ENCODE measurements at places on chromosomes 6 and 20.

- DNase-seq, result no peak
These were observed 91.2 kb downstream of the DLL1 start for GRCh38 chr6:170199716-170200115.

GRCh38 chr6:80156221-80156620 lies 49.8 kb downstream of the BCKDHB start:
- DNase-seq, result no peak

- no peak for DNase-seq
These were observed 712 bp downstream of the DEK start for GRCh38 chr6:18263418-18264218.

DNA sequence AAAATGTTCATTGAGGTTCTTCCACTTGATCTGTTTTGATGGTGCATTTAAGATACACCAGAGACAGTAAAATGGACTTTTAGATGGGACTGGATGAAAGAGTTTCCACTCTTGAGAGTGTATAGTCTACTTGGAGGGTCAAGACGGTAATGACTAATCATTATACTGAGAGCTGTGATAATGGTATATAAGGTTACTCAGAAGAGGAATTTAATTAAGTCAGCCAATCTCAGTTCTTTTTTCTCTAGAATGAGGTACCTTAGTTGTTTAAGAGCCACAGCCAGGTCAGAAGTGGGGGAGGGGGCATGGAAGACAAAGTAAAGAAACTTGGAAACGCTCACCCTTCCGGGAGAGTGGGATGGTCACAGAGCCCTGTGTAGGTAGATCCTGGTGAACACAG lies 123.9 kb downstream of the MAP3K4 start:
- no peak for DNase-seq

DNA sequence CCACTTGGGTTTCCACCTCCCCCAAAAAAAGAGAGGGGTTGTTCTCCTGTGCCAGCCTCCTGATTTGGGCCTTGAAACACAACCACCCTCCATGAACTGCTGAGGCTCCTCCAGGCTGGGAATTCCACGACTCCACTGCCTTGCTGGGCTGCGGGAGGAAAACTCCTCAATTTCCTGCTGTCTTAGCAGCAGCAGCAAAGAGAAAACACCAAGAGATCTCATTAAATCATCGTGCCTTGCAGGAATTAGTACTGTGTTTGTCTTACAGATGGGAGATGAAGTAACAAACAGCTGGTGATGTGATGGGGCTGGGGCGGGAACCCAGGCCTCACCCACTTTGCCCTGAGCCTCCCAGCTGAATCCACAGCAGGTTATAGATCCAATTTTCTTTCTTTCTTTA lies 29.0 kb downstream of the BPIFB1 start:
- DNase-seq, result no peak

DNA sequence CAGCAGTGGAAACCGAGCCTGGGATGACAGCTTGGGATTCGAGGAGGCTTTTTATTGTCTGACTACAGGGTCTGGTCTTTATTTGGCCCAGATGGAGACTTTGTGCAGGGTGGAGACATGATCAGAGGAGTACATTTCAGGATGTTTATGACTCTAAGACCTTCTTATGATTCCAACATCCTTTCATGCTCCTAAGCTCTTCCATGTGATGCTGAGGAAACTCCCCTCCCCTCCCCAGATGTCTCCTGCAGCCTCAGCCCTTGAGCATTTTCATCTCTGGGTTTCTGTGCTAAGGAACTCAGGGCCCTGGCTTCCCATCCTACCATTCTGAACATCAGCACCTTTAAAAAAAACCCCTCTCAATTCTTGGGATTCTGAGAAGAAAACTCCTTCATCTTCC lies 186.6 kb downstream of the SOX4 start:
- DNase-seq, result no peak

DNA sequence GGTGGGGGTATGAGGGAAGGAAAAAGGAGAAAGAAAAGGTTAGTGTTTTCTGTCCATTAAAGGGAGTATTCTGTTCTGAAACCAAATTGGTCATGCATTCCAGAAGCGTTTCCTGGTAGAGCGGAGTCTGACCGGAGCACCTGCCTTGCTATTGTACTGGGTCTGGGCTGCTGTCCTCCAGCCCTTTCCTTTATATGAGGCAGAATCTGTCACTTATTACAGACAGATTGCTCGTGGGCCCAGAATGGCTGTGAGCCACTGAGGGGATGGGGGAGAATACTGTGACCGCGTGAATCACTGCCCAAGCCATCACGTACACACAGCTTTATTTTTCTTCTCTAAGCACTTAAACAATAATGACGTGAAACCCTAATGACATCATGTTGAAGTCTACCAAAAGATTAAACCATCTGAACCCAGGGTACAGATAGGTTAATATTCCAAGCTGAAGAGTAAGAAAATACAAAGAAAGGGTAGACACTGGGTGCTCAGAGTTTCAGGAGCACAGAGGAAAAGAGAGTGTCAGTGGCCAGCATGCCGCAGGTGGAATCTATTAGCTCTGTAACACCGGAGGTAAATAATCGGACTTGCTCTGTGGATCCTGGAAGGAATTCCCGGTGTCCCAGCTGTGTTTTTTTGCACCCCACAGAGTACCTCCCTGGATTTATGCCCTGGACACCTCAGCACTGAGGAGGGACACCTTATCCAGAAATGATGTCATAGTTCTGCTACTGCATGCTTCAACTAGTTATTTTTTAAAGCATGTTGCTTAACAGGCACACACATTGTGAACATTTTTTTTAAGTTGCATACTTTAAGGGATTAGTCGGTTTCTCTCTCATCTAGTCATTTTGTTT lies 573.3 kb downstream of the PKHD1 start:
- DNase-seq, result no peak

GRCh38 chr20:43731469-43731868 lies 4.7 kb upstream of the GTSF1L start:
- no peak for DNase-seq

GRCh38 chr20:11140359-11140758 lies 466.6 kb upstream of the JAG1 start:
- no peak for DNase-seq

GRCh38 chr20:35849706-35850105 lies 77.9 kb downstream of the PHF20 start:
- no peak for DNase-seq

DNA sequence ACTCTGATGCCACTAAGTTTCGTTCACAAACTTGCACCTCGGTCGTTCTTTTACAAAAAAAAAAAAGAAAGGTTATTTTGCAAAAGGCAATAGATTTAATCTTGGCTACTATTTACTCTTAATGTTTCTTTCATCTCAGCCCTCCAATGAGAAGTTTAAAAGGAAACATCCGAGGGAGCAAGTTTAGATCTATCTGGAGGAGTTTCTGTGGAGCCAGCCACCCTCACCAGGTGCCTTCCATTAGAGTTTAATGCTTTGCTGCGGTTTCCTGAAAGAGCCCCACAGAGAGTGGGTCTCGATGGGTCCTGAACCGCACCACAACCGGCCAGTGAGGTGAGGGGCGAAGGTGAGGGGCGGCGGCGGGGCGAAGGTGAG lies 632 bp downstream of the PRKN start:
- no peak for DNase-seq

GRCh38 chr6:37321101-37321500 lies 32.7 kb upstream of the RNF8 start:
- DNase-seq, result no peak

DNA sequence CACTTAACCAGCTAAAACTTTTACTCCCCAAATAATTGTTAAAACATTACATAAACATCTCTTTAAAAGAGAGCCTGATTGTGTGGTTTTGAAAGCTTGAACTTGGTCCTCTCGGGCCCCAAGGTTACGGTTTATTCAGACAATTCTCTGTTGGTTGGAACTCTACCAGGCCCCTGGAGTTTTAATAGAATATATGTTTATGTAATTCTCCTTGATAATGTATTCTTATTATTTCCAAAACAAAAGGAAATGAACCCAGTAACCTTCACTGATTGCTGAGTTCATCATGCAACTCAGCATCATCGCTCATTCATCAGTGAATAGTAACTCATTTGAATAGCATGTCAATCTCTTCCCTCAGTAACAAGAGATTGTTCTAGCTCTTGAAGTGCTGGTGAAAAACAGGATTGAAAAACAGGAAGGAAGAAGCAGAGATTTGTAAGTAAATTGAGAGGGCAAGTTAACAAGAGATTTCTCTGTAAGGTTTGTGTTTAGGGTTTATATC lies 464.5 kb upstream of the MARCKS start:
- no peak for DNase-seq

DNA sequence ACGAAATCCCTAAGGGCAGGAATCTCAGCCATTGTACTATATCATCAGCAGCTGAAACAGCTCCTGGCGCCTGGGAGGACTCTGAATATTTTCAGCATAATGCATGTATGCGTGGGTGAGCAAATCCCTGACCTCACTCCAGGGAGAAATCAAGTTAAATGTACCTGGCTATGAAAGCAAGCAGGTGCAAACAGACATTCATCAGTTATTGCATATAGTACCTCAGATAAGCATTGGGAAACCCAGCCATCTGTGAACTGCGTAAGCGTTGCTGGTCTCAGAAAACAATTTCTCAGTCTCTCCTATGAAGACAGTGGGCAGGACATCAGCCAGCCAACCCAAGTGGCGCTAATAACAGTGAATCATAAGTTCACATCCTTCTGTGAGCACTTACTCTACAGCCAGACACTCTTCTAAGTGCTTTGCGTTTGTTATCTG lies 622.6 kb downstream of the EPM2A start:
- DNase-seq, result no peak

DNA sequence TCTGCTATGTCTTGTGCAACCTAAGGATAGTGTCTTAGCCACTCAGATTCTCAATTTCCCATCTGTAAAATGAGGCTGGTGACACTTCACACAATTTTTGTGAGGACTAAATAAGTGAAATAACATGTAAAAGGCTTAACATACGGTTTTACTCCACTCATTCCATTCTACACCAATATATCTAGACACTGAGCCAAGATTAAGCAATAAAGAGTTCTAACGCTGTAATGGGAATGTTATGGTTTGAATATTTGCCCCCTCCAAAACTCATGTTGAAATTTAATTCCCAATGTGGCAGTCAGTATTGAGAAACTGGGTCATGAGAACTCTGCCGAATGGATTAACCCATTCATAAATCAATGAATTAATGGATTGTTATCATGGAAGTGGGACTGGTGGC lies 301.0 kb downstream of the HACE1 start:
- no peak for DNase-seq

DNA sequence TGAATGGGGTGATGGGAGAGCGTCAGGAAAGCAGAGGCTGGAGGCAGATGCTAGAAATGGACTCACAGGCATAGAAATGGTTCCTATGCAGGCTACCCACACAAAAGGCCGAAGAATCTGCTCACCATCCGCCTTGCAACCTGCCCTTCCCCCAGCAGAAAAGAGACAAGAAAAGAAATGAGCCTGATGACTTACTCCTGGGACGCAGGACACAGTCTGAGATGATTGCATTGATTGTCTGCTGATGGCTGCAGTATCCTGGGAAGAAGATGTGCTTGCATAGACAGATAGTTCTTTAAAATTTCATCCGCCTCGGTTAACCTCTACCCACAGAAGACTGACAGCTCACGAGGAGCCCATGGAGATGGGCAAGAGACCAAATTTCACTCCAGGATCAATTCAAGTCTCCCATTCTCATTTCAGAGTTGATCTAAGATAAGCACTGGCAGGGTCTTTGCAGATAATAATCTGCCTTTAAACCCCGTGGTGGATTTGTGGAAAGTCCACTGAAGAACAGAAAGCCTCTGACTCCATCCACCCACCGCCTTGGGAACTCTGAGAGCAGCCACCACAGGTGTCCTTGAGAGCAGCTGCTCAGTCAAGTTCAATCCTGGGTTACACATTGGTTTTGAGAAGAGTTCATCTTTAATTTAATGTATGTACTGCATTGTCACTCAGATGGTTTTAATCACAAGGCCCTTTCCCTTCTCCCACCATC lies 7.2 kb downstream of the AGPAT4 start:
- no peak for DNase-seq

DNA sequence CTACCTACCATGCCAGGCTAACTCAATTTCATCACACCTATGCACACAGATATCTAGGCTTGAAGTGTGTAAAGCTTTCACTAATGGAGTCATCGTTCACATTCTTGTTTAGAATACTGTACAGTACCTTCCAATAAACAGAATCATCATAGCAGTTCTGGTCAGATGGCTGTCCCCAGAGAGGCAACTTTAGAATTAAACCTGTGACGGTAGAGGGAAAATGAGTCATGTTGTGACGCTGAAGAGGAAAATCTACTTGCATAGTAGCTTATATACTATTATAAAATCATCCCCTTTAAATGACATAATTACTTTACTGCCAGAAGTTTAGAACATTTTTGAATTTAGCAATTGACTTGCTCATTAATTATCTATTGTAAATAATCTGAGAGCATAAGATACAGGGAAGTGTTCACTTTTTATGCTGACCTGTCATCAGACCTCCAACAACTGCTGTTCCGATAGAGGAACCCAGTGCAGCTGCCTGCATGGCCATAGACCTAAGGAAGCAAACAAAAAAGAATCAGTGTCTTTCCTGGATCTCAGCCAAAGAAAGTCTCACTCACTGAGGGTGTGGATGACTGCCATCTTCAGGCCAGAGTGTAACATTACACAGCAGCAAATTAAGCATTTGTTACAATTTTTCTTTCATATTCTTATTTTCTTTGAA lies 29.8 kb downstream of the RHAG start:
- DNase-seq, result no peak

DNA sequence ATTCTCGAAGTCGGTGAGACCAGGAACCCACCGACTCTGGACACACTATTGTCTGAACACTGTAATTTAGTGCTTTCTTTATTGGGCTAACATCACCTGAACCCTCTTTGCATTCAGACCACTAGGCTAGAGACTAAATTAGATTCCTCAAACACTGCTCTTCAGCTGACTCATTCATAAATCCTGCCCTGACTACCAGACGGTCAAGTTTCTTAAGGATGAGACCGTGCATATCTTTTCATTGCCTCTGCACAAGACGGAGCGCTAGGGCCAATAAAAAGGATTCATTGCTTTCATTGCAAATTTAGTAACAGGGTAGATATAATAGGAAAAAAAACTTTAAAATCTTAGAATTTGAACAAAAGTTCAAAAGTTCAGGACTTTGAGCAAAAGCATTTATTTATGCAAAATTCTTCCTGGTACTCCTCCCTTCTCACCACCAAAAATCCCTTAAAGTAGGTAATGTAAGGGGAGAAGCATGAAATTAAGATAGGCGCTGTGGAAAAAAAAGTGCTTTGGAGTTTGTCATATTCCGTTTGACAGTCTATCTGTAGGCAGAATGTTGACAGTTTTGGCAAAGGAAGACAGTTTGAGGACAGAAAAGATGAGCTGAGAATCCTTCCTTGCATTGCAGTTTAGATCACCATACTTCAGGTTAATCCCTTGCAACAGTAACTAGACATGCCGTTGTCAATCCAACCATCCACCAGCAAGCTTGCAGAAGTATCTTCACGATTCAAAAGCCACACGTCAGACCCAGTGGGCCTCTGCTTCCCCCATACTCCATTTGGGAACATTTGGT lies 328.6 kb upstream of the JARID2 start:
- DNase-seq, result no peak

GRCh38 chr20:50036703-50037102 lies 53.9 kb downstream of the SNAI1 start:
- no peak for DNase-seq

GRCh38 chr20:10940941-10941340 lies 267.1 kb upstream of the JAG1 start:
- DNase-seq, result no peak

Measured in WTC11 (cell line).